ENCODE measurements at places on chromosomes 11 and 22.
A peak's percentile ranks its signal among the peaks of the same experiment; 100 is the strongest.

GRCh38 chr11:103295704-103296103 lies 186.5 kb downstream of the DYNC2H1 start:
- no peak for DNase-seq

GRCh38 chr11:44267006-44267749 lies 42.8 kb downstream of the ALX4 start:
- DNase-seq: no peak

GRCh38 chr11:126403658-126404057 lies 48.2 kb downstream of the ST3GAL4 start:
- no peak for DNase-seq

DNA sequence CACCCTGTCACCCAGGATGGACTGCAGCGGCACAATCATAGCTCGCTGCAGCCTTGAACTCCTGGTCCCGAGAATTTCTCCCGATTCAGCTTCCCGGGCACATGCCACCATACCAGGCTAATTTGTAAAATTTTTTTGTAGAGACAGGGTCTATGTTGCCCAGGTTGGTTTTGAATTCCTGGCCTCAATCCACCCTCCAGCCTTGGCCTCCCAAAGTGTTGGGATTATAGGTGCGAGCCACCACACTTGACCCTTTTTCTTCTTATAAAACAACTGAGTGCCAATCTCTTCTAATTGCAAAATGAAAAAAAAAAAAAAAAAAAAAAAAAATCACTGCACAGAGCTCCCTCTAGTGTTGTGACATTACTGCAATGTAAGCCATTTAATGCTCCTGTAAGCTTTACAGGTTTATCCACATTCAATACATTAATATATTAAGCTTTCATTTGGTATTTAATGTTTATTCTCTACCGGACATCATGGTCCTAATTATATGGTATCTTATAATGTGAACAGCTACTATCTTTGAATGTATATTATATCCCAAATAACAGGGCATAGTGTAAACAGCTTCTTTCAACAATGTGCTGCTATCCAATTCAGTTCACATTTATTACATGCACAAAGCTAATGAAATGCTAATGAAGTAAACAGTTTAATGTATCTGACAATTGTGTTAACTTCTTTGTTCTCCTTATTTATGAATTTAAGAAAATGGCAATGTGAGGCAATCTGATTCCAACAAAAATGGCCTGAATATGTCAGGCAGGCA lies 44.6 kb downstream of the COPB1 start:
- DNase-seq: no peak

DNA sequence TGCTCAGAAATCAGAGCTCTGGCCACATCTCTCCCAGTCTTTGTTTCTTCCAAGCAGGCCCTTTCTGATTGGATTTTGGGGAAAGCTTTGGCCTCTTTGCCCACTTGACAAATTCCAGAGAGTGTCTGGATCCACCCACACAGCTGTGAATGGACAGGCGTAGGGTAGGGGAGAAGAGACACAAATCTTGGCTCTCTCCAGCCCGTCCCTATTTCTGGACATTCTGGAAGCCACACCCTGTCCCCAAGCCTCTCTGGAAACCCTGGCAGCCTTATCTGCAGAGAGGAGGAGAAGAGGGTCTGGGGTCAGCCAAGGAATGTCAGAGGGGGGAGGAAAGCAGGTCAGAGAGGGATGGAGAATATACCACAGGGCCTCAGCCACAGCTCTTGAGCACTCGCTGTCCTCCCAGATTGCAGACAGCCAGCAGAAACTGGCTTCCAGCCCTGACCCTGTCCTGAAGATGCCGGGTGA lies 59.5 kb upstream of the WNT11 start:
- peak; percentile 74 for DNase-seq

- DNase-seq: peak; percentile 86
Observed at GRCh38 chr22:39316440-39317083, 2.9 kb downstream of the RPL3 start.

DNA sequence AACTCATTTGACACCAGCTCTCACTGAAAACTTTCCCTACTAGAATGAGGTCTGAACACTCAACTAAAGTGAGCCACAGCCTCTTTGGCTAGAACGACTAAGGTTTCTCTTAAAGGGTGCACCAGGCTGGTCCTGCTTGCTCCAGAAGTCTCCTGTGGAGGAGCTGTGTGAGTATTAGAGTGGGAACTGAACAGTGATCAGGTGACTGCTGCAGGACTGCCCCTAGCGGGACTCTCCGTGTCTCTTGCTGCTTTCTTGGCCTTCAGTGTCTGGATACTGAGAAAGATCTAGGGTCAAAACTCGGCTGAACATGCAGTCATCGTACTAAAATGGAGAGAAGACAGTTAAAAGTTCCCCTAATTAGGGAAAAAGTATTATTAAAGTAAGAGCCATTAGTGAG lies 34.6 kb downstream of the FAM118A start:
- no peak for DNase-seq

DNA sequence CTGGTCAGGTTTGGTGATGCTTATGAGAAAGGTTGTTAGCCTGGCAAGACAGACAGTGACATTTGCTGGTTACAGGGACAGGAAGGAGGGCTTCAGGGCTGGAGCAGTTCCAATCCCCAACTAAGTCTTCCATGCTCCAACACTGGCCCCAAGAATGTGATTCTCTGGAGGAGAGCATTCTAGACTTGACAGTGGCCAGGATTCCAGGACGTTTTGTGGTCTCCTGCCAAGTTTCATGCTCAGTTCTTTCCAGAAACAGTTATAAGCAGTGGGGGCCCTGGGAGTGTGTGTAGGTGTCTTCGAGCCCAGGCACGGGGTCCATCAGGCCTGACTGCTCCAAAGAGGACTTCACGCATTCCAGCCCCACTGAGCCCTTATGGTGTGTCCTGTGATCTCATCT lies 8.9 kb upstream of the GRK3 start:
- DNase-seq: no peak

- no peak for DNase-seq
Observed at GRCh38 chr22:21076912-21077625, 31.3 kb downstream of the LRRC74B start.

DNA sequence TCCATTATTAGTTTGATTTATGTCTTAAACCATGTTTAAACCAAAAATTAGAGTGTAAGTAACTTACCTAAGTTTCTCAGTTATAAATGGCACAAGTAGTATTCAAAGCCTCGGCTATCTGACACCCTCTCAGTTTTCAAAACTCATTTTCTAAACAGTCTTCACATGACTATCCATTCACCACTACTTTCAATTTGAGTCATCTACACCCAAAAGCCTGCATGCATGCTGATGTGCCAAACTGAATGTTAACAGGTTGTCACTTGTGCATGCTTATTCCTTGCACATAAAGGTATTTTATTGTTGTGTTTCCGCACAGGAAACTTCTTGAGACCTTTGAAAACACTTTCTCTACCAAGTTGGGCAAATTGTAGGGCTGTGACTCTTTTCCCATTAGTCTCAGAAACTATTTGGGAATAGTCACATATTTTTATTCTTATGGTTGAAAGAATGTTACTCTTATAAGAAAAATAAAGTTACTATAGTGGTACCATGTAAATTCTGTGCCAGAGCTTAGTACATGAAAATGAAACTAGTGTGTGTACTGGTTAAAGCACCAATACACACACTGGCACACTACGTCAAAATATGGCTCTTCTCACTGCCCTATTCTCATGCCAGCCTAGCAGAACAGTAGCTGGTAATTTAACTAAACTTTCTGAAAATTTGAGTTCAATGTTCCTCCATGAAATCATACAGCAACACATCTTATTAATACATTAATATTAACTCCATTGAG lies 2.2 kb upstream of the OR51E2 start:
- no peak for DNase-seq

DNA sequence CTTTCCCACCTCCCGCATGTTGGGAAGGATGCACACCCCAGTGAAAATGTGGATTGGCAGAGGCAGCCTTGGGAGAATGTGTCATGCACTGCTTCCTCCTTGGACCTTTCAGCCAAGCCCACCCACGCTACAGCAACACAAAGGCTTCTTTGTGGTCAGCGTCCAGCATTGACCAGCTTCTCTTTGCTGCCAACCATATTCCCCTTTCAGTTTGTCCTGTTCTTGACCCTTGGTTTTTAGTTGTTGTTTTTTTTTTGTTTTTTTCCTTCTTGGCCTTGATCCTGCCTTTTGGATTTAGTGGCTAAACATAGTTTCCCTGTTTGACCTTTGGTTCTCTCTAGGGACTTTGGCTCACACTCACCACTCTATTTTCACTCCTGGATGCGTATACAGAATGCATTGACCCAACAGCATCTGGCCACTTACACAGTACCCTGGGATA lies 573.6 kb downstream of the INSC start:
- peak; percentile 8 for DNase-seq

Measured in gastrocnemius medialis (tissue), 4 donors.